ENCODE measurements at places on chromosomes 16 and 17.

DNA sequence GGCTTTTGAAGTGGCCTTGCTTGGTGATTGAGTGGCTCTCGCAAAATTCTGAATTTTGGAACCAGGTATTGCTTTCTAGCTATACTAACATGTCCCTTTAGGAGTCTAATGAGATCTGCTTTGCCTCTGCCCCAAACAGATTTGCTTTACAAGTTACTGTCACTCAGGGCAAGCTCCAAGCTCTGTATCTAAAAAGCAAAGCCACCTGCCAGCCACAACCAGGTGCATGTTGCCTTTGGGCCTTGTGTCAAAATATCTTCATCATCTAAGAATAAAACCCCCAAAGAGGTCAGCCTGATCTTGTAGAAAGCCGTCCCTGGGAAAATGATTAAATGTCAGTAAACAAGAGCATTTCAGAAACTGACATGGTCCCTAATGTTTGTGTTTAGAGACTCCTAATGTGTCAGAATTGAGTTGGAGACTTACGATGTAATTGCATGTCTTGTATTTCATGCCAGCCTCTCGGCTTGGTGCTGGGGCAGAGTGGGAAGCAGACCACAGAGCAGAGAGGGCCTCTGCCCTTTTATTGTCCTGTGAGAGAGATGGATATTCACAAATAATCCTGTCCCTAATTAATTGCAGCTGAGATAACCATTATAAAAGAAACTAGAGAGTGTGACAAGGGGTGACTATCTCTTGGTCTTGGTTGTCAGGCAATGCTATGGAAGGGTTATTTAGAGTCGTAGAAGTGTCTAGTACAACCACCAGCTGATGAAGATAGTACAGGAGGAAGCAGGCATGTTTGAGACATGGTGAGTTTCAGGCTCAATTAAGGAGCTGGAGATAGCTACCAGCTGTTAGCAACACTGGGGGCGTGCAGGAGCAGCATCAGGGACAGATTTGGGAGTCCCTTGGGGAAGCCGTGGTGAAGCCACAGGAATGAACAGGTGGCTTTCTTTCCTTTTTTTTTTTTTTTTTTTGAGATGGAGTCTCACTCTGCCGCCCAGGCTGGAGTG lies 90.7 kb downstream of the PITPNC1 start:
- no peak for DNase-seq

- peak; percentile 77 for DNase-seq
These were observed 18.5 kb upstream of the ALDH3A1 start for GRCh38 chr17:19766421-19767270.

DNA sequence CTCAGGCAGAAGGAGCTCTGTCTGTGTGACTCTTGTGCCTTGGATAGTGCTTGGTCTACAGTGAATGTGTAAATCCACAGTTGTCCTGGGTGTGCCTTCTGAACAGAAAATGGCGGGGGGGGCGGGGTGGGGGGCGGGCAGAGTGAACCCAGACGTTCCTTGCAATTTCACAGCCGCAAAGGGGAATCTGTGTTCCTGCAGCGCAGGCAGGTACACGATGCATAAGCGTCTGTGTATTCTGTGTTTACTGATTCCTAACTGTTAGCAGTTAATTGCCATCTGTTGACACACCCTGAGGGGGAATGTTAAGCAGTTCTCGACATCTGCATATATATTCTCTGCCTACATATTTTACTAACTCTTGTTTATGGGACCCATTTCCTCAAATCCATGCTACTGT lies 123.5 kb upstream of the ZFHX3 start:
- DNase-seq, result no peak

DNA sequence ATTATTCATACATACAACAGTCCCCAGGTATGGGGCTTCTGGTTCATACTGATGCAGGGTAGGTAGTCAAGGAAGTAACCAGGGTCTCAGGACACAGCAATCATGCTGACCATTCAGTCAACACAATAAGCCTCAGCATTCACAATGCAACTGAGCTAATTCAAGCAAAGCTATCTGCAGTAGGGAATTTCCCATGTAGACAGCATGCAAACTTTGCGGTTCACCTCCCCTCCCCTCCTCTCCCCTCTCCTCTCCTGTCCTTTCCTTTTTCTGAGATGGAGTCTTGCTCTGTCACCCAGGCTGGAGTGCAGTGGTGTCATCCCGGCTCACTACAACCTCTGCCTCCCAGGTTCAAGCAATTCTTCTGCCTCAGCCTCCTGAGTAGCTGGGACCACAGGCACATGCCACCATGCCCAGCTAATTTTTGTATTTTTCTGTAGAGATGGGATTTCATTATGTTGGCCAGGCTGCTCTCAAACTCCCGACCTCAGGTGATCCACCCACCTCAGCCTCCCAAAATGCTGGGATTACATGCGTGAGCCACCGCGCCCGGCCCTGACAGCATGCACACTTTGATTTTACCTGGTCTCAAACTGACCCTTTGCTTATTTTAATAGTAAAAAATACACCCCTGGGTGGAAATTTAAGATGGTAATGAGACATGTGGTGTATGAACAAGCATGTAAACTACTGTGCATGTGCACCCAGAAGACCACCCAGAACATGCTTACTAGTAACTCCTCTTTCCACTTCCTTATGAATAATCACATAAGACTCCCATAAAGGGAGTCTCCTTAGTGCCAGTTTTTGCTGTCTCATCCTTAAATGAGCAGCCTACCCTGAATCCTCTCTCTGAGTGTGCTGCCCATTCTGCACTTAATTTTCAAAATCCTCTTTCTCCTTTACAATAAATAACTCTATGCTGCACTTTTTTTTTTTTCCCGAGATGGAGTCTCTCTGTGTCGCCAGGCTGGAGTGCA lies 9.3 kb upstream of the RNF135 start:
- DNase-seq, result no peak

DNA sequence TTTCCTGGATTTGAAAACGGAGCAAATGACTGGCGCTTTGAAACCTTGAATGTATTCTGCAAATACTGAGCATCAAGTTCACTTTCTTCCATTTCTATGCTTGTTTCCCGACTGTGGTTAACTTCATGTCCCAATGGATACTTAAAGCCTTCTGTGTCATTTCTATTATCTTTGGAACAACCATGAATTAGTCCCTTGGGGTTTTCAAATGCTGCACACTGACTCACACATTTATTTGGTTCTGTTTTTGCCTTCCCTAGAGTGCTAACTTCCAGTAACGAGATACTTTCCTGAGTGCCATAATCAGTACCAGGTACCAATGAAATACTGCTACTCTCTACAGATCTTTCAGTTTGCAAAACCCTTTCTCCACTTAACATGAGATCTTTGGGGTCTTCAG lies 32.3 kb downstream of the BRCA1 start:
- DNase-seq, result no peak

DNA sequence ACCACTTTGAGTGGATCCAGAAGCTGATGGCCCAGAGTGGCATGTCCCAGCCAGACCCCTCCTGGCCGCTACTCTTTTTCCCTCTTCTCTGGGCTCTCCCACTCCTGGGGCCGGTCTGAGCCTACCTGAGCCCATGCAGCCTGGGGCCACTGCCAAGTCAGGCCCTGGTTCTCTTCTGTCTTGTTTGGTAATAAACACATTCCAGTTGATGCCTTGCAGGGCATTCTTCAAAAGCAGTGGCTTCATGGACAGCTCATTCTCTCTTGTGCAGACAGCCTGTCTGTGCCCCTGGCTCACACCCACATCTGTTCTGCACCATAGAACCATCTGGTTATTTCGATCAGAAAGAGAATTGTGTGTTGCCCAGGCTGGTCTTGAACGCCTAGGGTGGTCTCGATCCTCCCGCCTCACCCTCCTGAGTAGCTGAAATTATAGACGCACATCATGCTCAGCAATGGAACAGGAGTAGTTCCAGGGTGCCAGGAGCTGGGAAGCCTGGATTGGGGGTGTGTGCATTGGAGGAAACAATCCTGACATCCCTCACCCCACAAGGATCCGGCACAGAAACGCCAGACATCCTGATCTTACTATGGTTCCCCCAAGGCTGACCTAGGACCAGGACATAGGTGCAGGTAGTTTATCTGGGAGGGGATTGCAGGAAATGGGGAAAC lies 4.6 kb downstream of the PRSS21 start:
- no peak for DNase-seq

DNA sequence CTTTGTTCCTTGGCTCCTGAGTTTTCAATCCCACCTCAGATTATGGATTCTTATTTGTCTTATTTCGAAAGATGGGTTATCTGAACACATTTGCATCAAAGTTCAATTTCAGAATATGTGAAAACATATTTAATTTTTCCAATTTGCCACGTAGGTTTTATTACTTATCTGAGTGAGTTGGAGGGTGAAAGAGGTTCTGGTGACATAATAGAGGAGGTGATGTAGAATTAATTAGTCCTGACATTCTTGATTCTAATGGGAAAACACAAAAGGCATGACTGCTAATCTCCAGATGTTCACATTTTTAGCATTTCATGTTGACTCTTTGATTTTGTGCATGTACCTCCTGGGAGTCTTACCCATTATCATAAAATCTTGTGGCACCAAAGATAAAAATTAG lies 9.1 kb downstream of the TOM1L1 start:
- DNase-seq, result no peak

DNA sequence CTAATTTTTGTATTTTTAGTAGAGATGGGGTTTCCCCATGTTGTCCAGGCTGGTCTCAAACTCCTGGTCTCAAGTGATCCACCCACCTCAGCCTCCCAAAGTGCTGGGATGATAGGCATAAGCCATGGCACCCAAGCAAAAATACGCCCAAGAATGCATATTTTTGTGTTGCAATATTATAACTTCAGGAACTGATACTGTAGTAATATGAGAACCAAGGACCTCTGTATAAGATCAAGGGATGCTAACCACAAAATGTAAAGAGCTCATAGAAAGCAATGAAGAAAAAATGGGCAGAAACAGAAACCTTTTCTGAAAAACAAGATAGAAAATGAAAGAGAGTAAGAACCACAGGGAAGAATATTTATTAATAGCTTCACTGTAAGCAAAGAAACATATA lies 183.6 kb upstream of the RPL38 start:
- DNase-seq, result no peak

DNA sequence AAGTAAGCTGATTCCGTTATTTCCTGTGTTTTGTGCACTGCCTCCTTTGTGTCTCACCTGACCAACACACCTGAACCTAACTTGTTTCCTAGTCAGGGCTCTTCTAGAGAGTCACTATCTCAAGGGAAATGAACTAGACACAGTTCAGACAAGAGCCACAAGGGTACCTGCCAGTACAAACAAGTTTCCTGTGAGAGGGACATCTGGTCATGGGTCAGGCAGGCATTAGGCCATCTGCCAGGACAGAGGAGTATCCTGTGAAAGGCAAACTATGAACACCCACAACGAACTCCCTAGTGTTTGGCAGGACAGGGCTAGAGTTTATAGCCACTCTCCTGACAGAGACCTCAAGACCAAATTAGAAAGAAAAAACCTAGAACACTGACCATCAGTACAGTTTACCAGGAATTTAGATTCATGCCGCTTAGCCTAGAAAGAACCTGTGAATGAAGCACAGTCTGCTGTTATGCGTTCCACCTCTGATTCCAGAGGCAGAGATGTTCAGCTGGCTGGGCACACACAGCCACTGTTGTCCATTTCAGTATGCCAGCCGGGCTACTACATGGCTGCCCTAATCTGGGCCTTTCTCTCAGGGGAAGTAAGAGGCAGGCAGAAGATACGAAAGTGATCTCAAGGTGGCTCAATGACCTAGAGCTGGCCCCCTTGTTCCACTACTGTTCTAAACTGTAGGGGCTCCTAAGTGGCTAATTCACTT lies 20.7 kb upstream of the GLG1 start:
- no peak for DNase-seq

GRCh38 chr17:59723607-59724006 lies 16.2 kb downstream of the VMP1 start:
- DNase-seq, result no peak

- DNase-seq, result no peak
These were observed 3.4 kb downstream of the TERF2 start for GRCh38 chr16:69382421-69382820.

DNA sequence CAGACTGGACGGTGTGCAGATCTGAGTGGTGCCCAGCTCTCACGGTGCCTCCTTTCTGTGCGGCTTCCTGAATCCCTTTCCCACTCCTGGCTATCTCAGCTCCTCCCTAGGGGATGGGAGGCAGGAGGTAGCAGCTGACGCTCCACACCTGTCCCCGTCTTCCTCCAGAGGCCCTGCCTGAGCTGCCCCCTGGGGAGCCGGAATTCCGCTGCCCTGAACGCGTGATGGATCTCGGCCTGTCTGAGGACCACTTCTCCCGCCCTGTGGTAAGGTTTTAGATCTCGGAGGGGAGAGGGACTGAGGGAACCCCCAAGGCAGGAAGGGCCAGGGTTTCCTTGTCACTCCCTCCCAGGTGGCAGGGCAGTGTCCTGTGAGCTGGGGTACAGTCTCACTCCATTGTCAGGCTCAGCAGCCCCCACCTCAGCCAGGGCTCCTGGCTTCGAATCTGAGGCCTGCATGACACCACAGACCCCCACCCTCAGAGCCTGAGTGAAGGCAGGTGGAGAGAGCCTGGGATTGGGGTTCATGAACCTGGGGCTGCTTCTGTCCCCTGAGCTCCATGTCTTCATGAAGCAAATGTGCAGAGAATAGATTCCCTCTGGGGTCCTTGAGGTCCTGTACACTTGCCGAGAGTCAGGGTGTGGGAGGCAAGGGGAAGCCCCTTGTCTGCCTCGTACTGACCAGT lies 6.6 kb downstream of the DEF8 start:
- no peak for DNase-seq

DNA sequence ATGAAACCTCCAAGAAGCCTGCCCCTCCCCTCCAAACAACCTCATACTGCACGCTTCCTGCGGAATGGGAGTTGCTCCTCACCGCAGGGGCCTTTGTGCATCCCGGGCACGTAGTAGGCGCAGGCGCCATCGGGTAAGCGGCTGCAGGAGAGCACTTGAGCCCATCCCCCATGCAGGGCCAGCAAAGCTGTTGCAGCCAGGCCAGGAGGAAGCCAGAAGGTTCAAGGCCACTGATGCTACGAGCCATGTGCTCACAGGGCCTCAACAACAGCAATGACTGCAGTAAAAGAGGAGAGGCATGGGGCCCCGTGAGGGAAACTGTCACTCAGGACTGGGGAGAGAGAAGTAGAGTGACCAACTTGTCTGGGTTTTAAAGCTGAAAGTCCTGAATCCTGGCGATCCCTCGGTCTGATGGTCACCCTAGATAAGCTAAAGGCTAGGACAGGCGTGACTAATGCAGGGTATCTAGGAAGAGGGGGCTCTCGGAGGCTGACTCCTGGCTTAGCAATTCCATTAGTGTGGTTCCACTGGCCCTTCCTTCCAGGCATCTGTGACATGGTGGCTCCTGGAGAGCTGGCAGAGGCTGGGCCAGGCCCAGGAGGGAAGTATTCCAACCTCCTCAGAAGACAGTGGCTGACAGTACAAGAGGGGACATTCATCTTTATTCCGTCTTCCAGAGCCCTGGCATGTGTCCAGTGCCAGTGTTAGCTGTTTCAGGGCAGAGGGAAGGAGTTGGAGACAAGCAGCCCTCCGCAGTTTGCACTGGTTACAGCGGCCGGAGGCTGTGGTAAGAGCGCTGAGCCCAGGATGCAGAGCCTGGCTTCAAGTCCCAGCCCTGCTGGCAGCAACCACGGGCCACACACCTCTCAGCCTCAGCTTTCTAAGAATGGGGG lies 20.8 kb downstream of the GOSR2 start:
- DNase-seq, result no peak

GRCh38 chr16:78998879-78999278 lies 601.7 kb downstream of the MAF start:
- no peak for DNase-seq

- DNase-seq, result no peak
These were observed 172.5 kb downstream of the HS3ST3A1 start for GRCh38 chr17:13429201-13429600.

- peak; percentile 48 for DNase-seq
These were observed 856 bp downstream of the DNAJA2 start for GRCh38 chr16:46972429-46973206.

Measured in 8988T (cell line).